ENCODE measurements at places on chromosomes 11 and 22. TPM values are rescaled to one million over a fixed set of nuclear protein-coding genes. Genes with fewer than 3 reads are reported as not detected.
A peak's percentile ranks its signal among the peaks of the same experiment; 100 is the strongest.

DNA sequence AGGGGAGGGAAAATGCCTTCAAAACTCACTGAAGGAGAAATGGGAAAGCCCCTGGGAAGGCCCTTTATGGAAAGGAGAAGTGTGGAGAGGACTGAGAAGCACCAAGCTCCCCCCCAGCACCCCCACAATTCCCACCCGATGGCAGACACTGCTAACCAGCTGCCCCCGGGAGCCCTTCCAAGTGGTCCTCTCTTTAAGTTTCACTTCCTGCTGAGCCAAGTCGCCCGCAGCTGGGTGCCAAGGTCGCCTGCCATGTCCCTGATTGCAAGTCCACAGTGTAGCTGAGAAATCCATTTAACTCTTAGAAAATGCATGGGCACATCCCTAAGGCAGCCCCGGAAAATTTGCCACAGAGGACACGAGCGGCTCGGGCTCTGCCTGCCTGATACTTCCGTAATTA is 68.2 kb downstream of the GALNT18 start:
- DNase-seq, result no peak

DNA sequence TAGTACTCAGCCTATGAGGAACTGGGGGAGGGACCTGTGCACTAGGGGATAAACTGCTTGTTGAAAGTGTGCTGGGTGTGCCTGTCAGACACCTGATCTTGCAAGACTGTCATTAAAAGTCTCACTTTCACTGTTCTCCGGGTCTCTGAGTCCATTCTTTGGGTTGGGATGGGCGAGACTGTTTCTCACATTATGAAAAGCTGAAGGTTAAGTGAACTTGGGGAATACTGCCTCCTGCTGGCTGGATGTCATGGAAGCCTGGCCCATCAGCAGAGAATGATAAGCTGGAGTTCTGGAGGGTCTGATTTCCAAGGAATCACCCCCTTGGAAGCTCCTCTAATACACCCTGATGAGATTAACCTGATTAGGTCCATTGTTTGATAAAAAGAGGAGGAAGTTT is 9.0 kb upstream of the VPREB1 start:
- DNase-seq, result peak; percentile 41

DNA sequence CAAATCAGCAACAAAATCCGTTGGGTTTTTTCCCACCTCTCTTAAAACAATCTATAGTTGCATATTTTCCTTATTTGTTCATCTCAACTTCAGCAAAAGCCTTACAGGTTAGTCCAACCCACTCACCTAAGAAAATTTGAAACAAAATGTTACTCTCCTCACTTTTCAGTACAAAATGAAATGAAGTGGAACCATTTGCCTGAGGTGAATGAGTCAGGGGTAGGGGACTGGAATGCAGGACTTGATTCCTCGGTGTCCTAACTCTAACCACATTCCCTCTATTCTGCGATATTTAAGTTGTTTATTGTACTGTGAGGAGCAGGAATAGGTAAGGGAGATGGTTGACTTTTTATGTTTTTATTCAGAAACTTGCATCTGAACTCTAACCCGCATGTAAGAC is 16.4 kb downstream of the ATP5MG start:
- no peak for DNase-seq

IRAG1 gene
- total RNA-seq, result 22.9 TPM

GRK3 gene
- total RNA-seq, result 4.1 TPM

DNA sequence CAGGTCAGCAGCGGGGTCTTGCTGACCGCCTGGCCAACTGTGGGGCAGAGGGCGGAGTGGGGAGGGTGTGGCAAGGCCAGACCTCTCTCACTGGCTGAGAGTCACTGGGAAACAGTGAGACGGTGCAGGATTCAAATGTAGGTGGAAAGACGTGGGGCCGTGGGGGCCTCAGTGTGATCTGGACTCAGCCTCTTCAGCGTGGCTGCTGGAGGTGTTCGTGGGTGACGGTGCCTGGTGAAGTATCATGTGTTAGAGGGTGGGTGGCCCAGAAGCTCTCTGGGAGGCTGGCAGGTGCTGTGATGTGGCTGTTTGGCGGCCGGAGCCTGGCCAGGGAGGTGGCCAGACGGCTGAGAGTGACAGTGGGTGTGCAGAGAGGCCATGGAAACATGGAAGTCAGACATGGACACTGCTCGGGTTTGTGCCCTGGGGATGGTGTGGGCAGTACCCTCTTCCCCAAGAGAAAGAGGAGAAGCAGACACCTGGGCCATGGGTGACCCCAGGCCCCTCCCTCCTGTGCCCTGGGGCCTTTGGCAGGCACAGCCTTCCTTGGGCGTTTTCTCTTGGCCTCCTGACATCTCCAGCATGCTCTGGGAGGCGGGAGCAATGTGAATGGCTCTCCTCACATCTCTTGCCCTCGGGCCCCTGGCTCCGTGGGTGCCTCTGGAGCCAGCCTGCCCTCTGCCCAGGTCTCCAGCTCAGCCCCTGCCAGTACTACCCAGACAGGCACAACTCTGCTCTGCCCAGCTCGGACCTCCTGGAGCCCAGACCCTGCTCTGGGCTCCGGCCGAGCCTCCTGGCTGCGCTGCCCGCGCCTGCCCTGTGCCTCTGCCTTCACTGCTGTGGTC is 10.1 kb upstream of the ACR start:
- no peak for DNase-seq

All from left colon (tissue), 2 donors.